ENCODE measurements at places on chromosomes 7 and 10.

- DNase-seq = no peak
Measured at GRCh38 chr10:85527616-85528317, 838.8 kb downstream of the GRID1 start.

- DNase-seq = no peak
Measured at GRCh38 chr10:82814635-82815034, 939.6 kb downstream of the NRG3 start.

DNA sequence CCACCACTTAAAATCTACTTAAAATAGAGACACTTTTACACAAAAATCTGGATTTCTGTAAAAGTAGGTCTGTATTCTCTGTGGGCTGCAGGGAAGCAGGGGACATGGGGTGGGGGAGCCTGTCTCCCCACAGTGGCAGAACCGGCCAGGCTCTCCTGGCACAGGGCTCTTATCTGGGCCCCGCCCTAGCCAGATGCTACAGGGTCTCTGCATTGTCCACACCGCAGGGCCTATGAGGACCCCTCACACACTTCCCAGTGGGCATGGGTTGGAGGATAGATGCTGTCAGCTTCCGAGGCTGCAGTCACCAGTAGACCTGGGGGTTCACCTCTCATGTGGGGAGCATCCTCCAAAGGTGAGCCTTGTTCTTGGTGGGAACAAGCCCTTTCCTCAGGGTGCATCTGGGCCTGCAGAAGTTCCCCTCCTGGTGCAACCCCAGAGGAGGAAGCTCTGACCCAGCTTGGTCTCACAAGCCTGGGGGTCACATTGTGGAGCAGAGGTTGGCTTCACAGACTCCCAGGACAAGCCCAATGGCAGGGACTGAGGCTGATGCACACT, 15.4 kb upstream of the MYL7 start:
- DNase-seq = no peak

- DNase-seq = no peak
Measured at GRCh38 chr7:92330835-92331438, 85.2 kb downstream of the ANKIB1 start.

DNA sequence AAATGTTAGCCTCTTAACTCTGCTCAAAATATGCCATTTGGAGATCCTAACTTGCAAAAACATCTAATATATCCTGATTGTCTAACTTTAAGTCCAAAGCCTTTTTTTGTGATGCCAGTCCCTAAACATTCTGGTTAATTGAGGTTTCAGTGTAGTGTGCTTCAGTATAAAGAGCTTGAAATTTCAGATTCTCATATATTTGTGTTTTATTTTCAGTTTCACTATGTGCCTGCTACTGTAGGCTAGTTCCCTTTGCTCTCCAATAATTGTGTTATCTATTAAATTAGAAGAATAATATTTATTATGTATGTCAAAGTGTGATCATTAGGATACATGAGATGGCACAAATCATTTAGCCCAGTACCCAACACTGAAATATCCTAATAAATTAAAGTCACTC, 1361.2 kb downstream of the XPNPEP1 start:
- no peak for DNase-seq

DNA sequence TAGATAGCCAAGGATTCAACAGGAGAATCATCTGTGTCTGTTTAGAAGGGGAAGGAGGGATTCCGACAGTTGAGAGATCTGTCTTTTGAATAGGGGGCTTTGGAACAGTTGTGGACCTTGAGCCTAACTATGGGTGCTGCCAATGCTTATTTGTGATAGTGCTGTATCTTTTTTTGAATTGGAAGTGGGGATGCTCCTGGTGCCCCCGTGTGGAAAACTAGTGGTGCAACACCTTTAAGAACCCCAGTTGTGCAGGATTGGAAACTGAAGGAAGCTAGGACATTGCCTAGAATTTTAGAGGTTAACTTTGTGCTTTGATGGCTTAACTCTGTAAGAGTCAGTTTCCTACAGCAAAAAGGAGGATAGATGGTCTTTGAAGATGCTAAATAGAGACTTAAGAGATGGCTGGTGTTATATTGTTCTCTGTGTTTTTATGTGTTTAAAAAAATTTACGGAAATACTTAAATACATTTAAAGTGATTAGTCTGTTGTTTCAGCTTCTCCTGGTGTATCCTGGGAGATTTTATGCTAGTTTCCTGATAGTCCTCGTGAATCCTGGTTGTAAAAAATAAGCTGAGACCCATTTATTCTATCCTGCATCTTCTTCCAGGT, 69.3 kb downstream of the AP3M1 start:
- no peak for DNase-seq

GRCh38 chr10:61828788-61829187, 72.7 kb upstream of the ARID5B start:
- DNase-seq = no peak

DNA sequence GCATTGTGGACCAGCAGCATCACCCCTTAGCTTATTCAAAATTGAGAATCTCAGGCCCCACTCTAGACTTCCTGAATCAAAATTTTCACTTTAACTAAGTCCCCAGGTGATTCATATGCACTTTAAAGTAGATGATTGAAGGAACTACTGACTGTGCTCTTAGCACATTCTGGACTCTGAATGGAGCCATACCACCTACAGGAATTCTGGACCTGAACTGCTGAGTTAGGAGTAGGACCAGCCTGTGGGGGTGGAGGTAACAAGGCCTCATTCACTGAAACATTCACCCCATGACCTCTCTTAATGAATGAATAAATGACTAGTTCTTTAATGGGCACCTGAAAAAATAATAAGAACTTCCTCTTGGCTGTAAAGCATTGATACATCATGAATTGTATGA, 7.3 kb downstream of the PDK4 start:
- DNase-seq = no peak

DNA sequence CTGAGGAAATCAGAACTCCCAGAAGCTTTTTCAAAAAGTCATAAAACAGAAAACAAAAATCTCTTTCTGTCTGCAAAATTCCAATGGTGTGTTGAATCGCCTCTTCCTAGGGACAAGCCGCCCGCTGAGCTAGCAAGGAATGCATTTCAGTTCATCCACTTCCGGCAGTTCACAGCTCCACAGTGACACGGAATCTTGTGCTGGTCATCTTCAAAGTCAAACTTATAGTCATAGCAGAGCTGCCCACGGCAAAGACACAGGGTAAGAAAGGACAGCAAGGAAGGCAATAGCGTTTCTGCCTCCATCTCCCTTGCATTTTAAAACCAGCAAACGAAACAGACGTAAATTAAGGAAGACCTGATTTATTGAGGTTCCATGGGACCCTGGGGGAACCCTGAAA, 111.2 kb downstream of the GALNT11 start:
- no peak for DNase-seq
